ENCODE measurements at places on chromosomes 13 and 19.

DNA sequence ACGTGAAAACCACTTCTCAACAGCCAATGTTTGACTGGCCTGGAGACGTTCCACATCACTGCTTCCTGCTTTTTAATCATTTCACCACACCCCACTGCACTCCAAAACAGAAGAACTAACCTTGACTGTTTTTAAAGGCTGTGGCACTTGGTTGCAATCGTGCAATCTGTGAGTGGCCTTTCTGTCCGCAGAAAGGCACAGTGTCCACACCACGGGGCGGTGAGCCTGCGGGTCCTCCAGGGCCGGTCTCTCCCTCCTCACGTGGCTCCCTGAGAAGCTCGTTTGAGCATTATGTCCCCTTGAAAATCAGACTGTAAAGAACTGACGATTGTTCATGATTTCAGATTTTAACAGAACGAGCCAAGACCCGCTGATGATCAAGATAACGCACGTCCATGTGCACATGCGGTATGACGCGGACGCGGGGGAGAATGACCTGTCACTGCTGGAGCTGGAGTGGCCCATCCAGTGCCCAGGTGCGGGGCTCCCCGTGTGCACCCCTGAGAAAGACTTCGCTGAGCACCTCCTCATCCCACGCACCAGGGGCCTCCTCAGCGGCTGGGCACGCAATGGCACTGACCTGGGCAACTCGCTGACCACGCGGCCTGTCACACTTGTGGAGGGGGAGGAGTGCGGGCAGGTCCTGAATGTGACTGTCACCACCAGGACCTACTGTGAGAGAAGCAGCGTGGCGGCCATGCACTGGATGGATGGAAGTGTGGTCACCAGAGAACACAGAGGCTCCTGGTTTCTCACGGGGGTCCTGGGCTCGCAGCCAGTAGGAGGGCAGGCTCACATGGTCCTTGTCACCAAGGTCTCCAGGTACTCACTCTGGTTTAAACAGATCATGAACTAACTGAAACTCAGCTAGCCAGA is 13.0 kb downstream of the PROZ start:
- DNase-seq: no peak

- DNase-seq: no peak
Observed at GRCh38 chr13:68185444-68186141, 955.5 kb upstream of the PCDH9 start.

- DNase-seq: no peak
Observed at GRCh38 chr19:43640424-43640757, 741 bp upstream of the CADM4 start.

DNA sequence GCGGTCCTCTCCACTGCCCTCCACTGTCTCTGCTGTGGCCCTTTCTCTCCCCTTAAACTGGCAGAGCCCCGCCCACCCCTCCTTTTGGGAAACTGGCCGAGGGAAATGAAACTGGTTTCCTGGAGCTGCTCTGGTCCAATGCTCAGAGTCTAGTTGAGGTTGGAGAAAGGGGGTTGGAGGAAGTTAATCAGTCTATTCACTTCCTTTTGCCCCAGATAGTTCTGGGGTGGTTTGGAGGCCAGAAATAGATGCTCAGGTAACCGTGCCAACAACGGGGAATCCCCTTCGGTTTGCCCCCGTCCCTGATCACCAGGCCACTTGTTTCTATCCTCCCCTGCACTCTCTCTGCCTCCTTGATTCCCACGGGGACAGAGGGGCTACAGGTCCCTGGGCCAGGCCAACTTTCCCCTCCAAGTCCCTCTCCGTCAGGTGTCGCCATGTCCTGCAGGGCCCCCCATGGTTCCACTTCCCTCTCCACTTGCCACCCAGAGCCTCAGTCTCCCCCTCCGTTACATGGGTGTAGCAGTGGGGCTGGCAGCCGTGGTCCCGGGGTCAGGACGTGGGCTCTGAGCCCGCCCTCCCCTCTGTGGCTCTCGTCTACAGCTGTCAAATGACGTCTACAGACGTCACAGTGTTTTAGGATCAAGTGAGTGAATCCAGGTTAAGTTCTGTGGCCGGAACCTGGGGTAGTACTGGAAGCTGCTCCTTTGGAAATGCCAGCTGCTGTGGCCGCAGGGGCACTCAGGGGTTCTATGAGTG is at the start of gene IL4I1:
TSS of gene IL4I1 (minus strand) at position 25 of the 759 bp plus-strand sequence. CDS start 727 bp downstream, outside the sequence.
- DNase-seq: peak; percentile 36

DNA sequence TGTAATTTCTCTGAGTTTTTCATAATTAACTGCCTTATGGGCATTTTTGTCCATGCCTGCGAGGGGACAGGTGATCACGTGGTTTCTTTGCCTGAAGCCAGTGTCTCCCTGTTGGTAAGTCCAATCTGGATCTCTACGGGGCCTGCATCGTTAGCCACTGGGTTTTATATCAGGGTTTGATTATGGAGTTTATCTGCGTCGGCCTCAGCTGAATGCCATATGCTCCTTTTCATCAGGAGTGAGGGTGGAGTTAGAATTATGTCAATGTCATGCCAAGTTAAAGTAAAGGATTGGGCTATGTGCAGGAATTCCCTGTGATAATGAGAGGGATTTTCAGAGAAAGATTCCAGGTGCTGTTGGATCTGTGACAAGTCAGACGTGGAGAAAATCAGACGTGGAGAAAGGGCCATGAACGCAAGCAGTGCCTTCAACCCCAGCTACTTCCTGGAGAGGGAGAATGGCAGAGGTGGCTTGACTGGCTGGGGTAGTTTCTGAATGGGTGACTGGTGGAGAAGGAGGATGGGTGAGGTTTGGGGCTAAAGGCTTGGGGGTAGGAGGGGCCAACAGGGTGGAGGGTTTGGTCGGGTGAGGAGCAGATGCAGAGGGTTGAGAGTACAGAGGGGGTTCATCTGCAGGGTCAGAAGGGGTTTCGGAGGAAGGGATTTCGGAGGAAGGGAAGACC is 24.3 kb downstream of the TMEM255B start:
- DNase-seq: no peak

GRCh38 chr19:49453013-49453756 is at the start of gene ALDH16A1:
Gene ALDH16A1, plus strand, starts transcription at chr19:49453225. Its CDS starts 107 bp downstream, at chr19:49453332.
- peak; percentile 91 for DNase-seq

- peak; percentile 95 for DNase-seq
Observed at GRCh38 chr19:44746946-44747738, 1.4 kb upstream of the BCL3 start.

Measured in stimulated activated CD4-positive, alpha-beta T cell treated with anti-CD3 and anti-CD28 coated beads, Interleukin-1b, Interleukin-23, amount 100 ng/mL, for 1 hour (primary cell).